ENCODE measurements at places on chromosomes 11 and 22.

DNA sequence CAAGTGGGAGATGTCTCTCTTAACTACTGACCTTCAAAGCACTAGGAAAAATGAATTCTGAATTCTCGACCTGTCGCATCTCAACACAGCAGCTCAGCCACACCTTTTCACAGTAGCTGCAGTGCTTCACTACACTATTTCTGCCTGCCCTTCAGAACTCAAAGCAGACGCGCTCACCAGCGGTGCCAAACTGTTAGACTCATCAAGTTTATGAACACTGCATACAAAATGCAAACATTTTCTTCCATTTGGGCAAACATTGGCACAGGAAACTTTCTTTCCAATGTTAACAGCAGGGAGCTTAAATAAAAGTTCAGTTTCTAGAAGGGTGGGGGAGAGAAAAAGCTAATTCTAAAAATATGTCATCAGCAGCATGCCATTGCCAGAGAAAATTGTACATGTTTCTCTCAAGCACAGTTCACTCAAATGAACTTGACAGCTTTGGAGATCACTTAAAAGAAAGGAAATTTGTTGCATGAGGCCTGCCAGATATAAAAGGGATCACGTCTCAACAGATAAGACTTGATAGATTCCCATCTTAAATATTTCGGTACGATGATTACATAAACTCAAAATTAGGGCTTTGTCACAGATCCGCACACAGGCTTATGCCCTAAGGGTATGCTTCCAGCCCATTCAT is 82.7 kb downstream of the CADM1 start:
- DNase-seq: no peak

GRCh38 chr11:119085437-119085847 is 761 bp downstream of the HMBS start:
- DNase-seq: no peak

DNA sequence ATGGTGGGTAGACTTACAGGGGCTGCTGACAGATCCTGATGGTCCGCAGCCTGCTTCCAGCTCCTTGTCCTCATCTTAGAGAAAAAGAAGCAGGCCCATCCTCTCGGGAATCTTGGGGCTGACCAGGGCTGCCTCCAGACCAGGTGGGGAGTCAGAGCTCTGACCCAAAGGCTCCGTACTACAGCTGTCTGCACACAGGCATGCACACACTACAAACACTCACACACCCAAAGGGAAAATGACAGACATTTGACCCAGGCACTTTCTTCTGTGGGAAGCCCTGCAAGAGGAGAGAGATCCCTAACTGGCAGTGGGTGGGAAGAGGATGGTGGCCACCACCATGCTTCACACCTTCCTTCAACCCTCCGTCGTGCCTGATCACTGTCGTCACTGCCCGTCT is 46.9 kb upstream of the MYOD1 start:
- DNase-seq: no peak

DNA sequence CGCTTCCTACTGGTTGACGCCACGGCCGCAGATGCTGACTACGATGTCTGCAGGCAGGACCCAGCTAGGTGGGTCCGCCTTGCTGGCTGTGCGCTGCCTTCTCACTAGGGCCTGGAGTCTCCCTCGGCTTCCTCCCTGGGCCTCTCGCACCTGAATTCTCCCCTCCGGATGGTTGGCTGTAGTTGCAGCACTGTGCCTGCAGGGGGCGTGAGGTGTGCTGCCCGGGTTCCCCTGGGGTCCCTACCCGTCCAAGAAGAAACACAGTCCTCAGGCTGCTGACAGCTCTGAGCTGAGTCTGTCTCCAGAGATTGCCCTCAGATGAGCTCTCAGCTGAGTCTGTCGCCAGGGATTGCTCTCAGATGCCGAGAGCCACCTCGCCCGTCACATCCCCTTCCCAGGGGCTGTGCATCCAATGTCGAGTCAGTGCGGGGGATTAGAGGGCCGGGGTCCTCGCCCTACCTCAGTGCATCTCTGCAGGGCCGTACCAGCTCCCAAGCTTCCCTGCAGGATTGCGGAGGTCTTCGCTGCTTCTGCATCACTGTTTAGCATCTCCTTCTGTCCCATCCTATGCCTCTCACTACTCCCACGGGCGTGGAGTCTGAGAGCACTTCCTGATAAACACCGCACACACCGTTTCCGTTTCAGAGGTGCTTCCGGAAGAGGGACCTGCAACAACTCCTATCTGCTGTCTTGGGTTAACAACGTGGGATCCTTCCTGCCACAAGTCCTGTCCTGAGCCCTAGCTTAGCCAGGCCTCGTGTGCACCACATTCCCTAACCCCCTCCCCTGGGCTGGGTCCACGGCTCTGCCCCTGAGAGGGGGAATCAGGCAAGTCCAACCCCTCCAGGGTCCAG is 196.9 kb downstream of the CSNK2A3 start:
- no peak for DNase-seq

DNA sequence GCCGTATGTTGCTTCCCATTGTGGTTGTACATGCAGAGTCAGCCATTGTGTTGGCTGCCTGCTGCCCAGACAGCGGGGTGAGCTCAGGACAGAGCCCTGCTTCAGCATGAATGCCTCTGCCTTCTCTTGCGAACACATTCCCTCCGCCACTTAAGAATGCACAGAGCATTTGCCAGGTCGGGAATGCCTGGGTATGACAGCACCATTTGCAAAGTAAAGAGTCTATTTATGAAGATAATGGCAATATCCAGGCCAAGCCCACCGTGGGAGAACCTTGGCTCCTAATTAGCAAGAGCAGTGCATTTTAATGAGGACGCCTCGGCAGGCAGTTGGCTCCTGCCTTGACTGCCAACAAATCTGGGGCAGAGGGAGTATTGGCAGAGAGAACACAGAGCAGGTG is 62.5 kb upstream of the SORL1 start:
- DNase-seq: no peak

GRCh38 chr11:15618583-15619032 is 503.9 kb downstream of the INSC start:
- DNase-seq: no peak

DNA sequence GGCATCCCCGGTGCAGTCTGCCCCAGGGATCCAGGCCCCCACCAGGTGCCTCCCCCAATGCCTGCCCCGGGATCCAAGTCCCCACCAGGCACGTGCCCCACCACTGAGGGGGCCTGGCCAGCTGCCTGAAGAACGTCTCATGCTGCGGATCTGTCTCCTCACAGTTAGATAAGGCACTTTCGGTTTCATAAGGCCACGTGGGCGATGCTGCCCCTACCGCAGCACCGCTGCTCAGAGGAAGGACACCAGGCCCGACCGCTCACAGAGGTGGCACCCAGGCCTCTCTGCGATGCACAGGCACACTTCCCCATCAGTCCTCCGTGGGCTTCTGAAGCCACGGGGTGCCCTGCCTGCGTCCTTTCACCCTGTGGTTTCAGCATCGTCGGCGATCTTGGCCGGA is 68.1 kb upstream of the BID start:
- DNase-seq: no peak

- peak; percentile 44 for DNase-seq
Measured at GRCh38 chr11:44861849-44862557, 88.7 kb downstream of the TP53I11 start.

- DNase-seq: no peak
Measured at GRCh38 chr11:58058276-58059006, 27.7 kb downstream of the OR6Q1 start.

DNA sequence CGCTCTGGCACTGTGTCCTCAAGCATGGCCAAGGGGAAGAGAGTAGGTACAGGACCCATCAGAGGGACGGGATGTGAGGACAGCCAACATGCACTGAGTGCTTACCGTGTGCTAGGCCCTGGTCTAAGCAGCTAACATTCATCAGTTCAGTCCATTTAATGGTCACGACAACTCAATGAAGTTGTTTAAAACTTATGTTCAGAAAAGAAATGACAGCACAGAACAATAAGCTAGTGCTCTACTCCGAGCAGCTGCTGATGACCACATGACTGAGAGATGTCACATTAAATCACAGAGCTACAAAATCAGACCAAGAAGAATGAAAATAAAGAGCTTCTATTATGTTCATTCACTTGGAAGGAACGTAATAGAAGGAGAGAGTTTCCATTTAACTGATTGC is 26.3 kb downstream of the PRDM10 start:
- no peak for DNase-seq
